ENCODE measurements at places on chromosomes 12 and 14. TPM values are rescaled to one million over a fixed set of nuclear protein-coding genes. Genes with fewer than 3 reads are reported as not detected.
A peak's percentile ranks its signal among the peaks of the same experiment; 100 is the strongest.

- peak; percentile 61 for DNase-seq
- H3K27me3 ChIP-seq = no peaks in the 10 kb centered on the region
- H3K36me3 ChIP-seq = no peaks in the 10 kb centered on the region
- H3K27ac ChIP-seq = no peak overlapping the region
- no peak overlapping the region for H3K4me3 ChIP-seq
- peaks cover 29% of the 10 kb centered on the region for H3K4me1 ChIP-seq
These were observed 13.7 kb downstream of the TRMT61A start for GRCh38 chr14:103542605-103543088.

DNA sequence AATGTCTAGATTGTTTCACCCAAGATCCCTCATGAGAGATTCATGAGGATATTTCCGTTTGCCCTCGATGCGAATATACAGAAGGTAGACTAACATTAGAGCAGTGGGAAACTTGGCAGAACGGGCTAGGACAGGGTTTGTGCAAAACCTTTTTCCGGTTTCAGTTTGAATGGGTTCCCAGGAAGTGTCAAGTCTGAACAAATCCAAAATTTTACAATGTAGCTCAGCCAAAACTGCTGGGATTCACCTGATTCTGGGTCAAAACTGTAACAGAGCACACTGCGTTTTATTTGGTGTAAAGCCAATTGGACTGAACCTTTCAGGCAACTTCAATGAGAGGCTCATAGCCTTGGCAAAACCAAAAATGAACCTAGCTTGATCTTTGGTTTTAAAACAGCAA, 337.8 kb upstream of the DIO2 start:
- H3K4me1 ChIP-seq = no peaks in the 10 kb centered on the region
- DNase-seq = no peak
- no peaks in the 10 kb centered on the region for H3K36me3 ChIP-seq

DNA sequence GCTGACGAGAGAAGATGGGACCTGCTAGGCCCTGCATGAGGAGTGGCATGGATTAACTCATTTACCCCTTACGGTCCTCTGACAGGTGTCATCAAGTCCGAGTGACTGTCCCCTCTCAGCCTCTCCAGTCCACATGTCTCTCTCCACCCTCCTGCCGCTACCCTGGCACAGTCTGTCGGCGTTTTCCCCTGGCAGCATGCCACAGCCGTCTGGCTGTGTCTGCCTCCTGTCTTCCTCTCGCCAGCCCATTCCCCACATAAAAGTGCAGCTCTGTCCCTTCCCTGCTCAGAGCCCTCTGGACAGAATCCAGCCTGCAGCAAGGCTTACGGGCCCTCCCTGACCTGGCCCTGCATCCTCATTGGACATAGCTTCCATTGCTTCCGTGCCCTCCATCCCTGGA, 45.6 kb downstream of the UBE3B start:
- no peak overlapping the region for H3K27ac ChIP-seq
- DNase-seq = no peak
- H3K36me3 ChIP-seq = no peaks in the 10 kb centered on the region
- no peaks in the 10 kb centered on the region for H3K4me1 ChIP-seq

MANSC4 gene
- total RNA-seq = not detected

DNA sequence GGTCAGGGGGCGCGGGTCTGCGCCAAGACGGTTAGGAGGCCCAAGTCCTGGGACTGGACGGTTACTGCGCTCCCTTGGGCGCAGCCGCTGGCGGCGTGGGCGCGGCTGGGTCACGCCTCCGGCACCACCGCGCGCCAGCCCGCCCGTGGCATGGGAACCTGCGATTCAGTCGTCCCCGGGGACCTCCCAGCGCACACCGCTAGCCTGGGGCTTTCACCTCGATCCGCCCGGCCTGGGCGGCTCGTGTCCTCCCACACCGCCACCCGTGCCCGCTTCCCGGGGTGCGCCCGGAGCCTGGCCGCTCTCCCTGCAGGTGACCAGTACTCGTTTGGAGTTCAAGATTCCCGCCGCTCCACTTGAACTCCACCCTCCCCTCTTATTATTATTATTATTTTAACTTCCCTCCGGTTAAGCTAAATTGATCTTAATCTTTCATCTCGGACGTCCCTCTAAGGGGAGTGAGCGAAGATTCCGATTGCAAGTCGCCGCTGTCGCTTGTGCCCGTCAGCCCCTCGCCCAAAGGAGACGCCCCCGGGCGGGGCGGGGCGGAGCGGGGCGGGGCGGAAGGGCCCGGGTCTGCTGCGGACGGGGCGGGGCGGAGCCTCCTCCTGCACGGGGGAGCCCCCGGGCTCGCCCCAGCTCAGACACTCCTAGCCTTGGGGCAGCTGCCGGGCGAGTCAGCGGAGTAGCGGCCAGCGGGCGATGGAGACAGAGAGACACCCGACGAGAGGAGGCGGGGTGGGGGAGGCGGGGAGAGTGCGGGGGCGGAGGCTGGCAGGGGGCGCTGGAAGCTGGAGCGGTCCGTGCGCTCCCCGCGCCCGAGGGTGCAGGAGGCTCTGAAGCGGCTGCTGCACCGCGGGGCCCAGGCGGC, at the start of gene KCNMB4:
KCNMB4 (plus strand) TSS at position 643 of the 871 bp plus-strand sequence. CDS start 445 bp downstream, outside the sequence.
- no peaks in the 10 kb centered on the region for H3K27me3 ChIP-seq
- no peak within 1 kb of the TSS for H3K27ac ChIP-seq
- peak within 1 kb of the TSS; percentile 65 for H3K4me3 ChIP-seq
- peaks cover 3% of the 10 kb centered on the region for H3K4me1 ChIP-seq
- no peaks in the 10 kb centered on the region for H3K36me3 ChIP-seq

DNA sequence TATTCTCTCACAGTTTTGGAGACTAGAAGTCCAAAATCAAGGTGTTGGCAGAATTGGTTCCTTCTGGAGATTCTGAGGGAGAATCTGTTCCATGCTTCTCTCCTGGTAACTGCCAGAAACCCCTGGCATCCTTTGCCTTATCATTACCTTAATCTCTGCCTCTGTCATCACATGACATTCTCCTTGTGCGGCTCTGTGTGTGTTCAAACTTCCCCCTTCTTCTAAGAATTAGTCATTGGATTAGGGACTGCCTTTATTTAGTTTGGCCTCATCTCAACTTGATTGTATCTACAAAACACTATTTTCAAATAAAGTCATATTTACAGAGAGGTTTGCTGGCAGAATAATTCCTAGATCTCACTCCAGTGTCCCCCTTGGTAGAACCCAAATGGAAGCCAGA, 68.9 kb downstream of the ZNF641 start:
- H3K4me1 ChIP-seq = no peaks in the 10 kb centered on the region

GRCh38 chr14:104876251-104876699, 11.2 kb downstream of the CEP170B start:
- H3K27me3 ChIP-seq = no peaks in the 10 kb centered on the region
- no peak overlapping the region for H3K27ac ChIP-seq
- no peak overlapping the region for H3K4me3 ChIP-seq
- H3K36me3 ChIP-seq = no peaks in the 10 kb centered on the region

MSRB3 gene
- total RNA-seq = 16.1 TPM

DNA sequence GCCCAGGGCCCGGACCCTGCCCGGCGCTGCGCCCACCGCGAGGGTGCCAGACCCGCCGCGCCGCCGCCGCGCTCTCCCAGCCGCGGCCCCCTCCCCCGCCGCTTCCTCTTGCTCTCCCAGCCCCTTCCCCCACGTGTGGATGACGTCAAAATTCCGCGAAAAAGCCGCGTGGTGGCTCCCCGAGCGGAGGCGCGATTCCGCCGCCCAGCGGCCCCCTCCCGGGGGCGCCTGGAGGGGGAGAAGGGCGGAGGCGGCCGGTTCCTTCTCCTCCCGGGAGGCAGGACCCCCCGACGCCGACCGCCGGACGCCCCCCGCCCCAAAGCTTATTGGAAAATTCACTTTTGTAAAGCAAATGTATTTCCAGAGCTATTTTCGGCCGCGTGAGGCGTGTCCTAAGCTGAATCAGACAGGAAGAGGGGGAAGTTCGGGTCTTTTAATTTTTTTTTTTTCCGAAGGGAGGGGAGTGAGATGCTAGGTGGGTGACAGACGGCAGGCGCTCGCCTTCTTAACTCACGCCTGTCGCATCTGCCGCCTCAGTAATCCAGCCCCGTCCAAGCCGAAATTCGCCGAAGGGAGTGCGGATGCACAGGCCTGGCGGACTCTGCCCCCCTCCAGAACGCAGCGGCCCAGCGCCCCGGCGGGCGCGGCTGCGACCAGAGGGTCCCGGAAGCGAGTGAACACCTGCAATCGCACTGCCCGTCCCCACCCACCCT, 4.1 kb upstream of the CCND2 start:
- H3K27me3 ChIP-seq = no peaks in the 10 kb centered on the region
- H3K4me1 ChIP-seq = peaks cover 16% of the 10 kb centered on the region
- peak; percentile 83 for DNase-seq
- H3K36me3 ChIP-seq = no peaks in the 10 kb centered on the region
- H3K4me3 ChIP-seq = peak overlapping the region; percentile 43

- no peaks in the 10 kb centered on the region for H3K36me3 ChIP-seq
- no peaks in the 10 kb centered on the region for H3K27me3 ChIP-seq
- no peak for DNase-seq
- H3K27ac ChIP-seq = no peak overlapping the region
- H3K4me1 ChIP-seq = peaks cover 1% of the 10 kb centered on the region
These were observed 7.0 kb downstream of the MTHFD1 start for GRCh38 chr14:64394977-64395633.

- H3K4me3 ChIP-seq = no peak overlapping the region
- H3K36me3 ChIP-seq = no peaks in the 10 kb centered on the region
- DNase-seq = no peak
- no peaks in the 10 kb centered on the region for H3K27me3 ChIP-seq
These were observed 389.1 kb downstream of the GRIN2B start for GRCh38 chr12:13592063-13592942.

PLEKHG7 gene
- 0.72 TPM for total RNA-seq

TROAP gene
- total RNA-seq = 0.36 TPM

SERPINA10 gene
- total RNA-seq = not detected

- peaks cover 2% of the 10 kb centered on the region for H3K4me1 ChIP-seq
- H3K36me3 ChIP-seq = no peaks in the 10 kb centered on the region
- DNase-seq = peak; percentile 46
- no peaks in the 10 kb centered on the region for H3K27me3 ChIP-seq
- peak overlapping the region; percentile 4 for H3K4me3 ChIP-seq
These were observed 139.5 kb downstream of the SMOC1 start for GRCh38 chr14:70018713-70019211.

- H3K36me3 ChIP-seq = no peaks in the 10 kb centered on the region
- H3K27ac ChIP-seq = no peak overlapping the region
- DNase-seq = no peak
- no peaks in the 10 kb centered on the region for H3K4me1 ChIP-seq
- no peak overlapping the region for H3K4me3 ChIP-seq
- H3K27me3 ChIP-seq = no peaks in the 10 kb centered on the region
These were observed 29.6 kb upstream of the SPPL3 start for GRCh38 chr12:120933786-120934185.

DNA sequence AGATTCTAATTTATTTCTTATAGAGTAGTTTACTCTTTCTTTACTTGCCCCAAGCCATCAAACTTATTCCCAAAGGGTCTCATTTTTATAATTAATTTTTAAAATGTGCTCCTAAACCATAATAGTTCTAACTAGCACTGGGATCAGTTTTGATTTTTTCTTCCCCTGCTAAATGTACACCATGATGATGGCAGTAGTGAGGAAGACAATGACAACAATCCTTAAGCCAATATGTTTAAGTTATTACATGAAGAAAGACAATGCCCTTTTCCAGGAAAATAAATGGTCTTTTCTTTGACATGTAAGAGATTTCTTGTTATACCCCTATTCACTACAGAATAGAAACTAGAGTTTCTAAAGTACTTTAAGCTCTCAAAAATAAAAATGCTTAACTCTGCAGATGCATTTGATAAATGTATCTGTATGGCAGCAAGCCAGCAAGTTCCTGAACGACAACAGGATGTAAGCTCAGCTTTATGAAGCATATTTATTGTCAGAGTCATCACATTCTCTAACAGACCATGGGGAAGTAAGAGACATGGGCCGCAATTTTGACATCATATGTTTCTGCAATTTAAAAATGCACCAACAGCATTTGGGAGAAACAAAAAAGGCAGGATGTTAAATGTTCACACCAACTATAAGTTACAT, 36.0 kb upstream of the SNX6 start:
- H3K4me3 ChIP-seq = no peak overlapping the region
- H3K27ac ChIP-seq = no peak overlapping the region
- no peak for DNase-seq
- no peaks in the 10 kb centered on the region for H3K36me3 ChIP-seq

HOXC6 gene
- total RNA-seq = 21.4 TPM

DNA sequence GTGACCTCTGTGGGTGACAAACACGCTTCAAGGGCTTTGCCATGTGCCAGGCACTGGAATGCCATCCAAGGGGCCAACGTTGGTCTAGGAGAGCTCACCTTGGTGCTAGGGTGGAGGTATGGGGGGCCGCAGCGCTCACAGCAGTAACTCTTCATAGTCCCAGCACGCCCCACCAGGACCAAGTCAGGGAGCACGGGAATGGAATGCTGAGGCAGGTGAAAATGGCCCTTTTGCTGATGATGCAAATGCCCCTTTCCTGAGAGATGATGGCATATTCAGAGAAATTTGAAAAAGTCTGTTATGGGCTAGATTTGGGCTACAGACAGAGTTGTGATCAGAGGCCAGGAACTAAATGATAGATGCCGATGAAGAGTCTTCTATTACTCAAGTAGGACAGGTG, 10.0 kb upstream of the FAM181A start:
- no peak overlapping the region for H3K27ac ChIP-seq
- DNase-seq = no peak
- H3K36me3 ChIP-seq = no peaks in the 10 kb centered on the region
- H3K4me1 ChIP-seq = no peaks in the 10 kb centered on the region
- no peaks in the 10 kb centered on the region for H3K27me3 ChIP-seq

Measured in ovary (tissue), 10 donors.